ENCODE measurements at places on chromosomes 7 and 10.

DNA sequence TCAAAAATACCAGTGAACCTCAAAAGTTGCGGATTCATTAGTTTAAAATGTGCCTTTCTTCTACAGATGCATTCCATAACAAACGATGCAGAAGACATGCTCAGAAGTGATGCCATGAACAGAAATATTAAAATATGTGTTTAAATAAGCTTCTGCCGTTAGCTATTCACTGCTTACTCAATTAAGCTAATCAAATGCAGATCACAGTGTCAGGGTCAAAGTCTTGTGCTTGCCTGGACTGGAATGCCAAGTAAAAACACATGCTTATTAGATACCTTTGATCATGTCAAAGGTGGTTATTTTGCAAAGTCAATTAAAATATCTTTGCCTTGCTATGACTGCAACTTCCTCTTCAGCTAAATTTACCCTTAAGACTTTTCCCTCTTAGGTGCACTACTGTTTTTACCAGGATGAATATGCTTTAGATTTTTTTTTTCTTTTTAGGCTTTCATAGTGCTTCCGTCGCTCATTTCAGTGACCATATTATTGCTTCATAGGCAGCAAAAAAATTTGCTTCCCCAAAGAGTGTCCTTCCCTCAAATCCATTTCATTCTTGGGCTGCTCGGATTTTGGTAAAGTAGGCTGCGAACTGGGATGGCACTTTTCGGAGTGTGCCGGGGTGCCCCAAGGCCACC, 905 bp downstream of the ASB13 start:
- no peak for DNase-seq

DNA sequence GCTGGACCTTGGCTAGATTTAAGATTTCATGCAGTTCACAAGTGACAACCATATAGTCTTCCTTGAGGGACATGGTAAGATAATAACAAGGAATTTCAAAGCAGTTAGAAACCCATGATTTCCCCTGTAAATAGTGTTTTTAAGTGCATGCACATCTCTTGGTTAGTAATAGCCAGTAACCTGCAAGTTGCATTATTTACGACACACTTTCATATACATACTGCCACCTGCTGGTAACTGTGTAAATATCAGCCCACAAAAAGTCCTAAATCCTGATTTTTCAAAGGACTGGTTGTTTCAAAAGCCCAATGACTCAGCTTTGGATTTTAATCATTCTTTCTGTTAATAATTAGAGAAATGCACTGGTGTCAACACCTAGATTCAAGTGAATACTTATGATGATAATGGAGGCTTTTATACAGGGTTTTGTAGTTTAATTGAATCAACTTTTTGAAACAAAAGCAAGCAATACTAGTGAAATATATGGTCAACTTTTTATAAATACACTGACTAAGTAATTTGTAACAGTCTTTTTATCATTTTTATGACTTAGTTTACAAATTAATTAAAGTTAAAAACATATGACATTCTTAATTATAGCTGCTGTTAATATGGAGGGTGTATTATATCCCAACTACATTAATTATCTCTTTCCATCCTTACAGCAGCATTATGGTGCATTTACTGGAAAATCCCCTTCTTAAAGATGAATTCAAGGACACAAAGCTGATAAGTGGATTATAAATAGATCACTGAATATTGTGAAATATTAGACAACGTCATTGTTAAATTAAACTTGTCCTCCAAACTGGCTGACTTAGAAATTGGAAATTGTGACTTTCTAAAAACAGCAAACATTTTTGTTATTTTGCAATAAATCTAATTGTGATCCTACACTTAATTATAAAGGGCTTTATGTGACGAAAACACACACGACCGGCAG, 367.7 kb upstream of the SEMA3D start:
- peak; percentile 20 for DNase-seq

DNA sequence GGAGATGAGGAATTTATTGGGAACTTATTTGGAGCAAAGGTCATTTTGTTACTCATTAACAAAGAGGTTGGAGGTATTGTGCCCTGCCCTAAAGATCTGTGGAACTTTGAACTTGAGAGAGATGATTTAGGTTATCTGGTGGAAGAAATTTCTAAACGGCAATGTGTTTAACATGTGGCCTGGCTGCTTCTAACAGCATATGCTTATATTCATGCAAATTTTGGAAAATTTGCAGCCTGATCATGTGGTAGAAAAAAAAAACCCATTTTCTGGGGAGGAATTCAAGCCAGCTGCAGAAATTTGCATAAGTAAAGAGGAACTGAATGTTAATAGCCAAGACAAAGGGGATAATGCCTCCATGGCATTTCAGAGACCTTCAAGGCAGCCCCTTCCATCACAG, 10.7 kb upstream of the PANK1 start:
- no peak for DNase-seq

GRCh38 chr10:95987685-95988426, 55.5 kb upstream of the CCNJ start:
- no peak for DNase-seq

GRCh38 chr10:127968659-127969058, 61.8 kb downstream of the PTPRE start:
- DNase-seq = no peak

DNA sequence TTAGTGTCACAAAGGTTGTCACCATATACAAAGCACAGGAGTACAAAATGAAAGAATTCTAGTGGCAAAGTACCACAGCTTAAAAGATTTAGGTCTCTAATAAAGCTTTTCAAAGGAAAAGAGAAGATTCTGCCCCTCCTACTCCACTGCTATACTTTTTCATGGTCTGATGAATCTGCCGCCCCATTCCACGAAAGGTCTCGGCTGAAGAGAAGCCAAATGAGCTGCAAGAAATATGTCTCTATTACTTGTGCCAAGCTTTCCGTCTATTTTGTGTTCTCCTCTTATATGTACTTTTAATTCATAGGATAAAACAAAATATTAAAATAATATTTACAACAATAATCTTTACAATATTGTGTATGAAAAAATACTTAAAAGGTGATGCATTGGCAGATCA, 222.6 kb downstream of the ANK3 start:
- DNase-seq = no peak

DNA sequence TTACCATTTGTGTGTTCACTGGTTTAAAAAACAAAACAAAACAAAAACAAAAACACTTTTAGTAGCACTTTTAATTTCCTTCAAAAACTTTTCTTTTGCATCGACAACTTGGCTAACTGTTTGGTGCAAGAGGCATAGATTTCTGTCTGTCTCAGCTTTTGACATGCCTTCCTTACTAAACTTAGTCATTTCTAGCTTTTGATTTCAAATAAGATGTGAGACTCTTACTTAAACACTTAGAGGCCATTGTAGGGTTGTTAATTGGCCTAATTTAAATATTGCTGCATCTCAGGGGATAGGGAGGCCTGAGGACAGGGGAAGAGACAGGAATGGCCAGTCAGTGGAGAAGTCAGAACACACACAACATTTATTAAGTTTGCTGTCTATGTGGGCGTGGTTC, 66.3 kb downstream of the AVL9 start:
- no peak for DNase-seq

GRCh38 chr10:25938405-25938804, 4.4 kb downstream of the MYO3A start:
- no peak for DNase-seq

DNA sequence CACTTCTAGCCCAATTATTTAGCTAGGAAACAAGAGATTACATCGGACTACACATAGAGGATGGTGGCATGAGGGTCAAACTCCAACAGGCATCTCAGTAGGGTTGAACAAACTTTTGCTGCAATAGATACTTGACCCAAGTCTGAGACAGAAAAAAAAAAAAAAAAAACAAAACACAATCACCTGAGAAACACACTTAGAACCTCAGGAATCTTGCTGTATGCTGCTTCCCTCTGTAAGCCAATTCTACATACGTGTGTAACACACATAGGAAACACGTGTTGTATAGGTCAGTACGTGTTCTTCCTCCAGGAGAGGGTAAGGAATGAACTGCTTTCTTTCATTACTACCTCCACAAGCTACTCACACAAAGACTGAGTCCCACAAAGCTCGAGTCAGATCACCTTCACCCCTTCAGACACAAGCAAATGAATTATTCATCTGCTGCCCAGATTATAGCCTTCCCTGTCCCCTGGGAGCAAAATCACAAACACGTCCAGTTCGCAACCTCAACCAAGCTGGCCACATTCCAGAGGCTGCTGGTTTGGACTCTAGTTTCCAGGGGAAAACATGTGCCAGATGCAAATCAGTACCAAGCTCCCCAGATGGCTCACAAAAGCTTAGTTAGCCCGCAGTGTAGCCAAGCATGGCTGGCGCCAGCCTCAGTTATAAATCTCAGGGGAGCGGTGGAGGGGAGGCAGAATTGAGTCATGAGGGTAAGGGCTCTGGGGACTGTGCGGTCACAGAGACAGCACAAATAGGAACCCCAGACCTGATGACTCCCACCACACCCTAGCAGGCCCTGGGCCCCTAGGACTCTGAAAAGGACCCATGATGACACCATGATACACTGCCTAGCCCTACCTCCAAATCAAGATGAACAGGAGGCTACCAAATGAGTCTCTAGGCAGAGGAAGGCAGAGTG, 15.1 kb downstream of the PSAP start:
- DNase-seq = peak; percentile 85

DNA sequence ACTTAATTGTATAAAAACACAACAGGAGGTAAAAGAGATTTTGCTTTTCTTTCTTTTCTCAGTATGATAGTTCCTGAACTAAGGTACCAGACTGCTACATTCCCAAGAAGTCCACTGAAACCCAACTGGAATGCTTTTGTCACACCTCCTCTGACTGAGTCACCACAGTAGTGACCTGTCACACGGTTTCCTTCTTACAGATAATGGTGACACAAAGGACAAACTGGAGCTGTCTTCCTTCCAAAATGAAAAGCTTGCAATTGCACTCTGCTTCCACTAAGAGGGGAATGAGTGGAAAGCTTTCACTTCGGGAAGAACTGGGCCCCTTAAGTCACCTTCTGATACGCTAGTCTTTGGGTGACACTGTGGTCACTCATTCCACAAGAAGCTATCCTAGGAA, 122.2 kb downstream of the KMT2E start:
- no peak for DNase-seq

Measured in NCI-H1436 (cell line).